Right cardiac atrium (tissue), 5 donors: ENCODE measurements at places on chromosomes 6 and 20. TPM values are rescaled to one million over a fixed set of nuclear protein-coding genes. Genes with fewer than 3 reads are reported as not detected.

DDX39B gene
- polyA plus RNA-seq = 145 TPM

ZBTB12 gene
- polyA plus RNA-seq = 2.4 TPM

MYLIP gene
- polyA plus RNA-seq = 13.0 TPM

NOTCH4 gene
- polyA plus RNA-seq = 33.5 TPM

TRAPPC3L gene
- polyA plus RNA-seq = 0.18 TPM

SLC26A8 gene
- polyA plus RNA-seq = not detected

SLC12A5 gene
- 6.6 TPM for polyA plus RNA-seq

DNA sequence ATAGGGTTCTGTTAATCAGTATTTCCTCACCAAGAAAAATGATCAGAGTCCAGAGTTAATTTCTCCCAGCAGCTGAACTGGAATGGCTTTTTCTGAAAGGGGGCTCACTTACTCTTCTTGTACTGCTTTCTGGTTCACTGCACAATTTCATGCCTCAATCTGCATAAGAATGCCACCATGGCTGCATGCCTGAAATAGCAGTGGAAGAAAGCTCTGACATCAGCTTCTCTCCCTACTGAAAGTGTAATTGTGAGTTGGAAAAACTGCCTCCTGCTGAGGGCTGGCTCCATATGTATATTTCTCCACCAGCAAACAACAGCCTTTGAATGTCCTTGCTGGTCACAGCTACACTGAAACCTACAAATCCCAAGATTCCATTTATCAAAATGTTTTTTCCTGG is 1027.2 kb upstream of the GJE1 start:
- DNase-seq = no peak

DNA sequence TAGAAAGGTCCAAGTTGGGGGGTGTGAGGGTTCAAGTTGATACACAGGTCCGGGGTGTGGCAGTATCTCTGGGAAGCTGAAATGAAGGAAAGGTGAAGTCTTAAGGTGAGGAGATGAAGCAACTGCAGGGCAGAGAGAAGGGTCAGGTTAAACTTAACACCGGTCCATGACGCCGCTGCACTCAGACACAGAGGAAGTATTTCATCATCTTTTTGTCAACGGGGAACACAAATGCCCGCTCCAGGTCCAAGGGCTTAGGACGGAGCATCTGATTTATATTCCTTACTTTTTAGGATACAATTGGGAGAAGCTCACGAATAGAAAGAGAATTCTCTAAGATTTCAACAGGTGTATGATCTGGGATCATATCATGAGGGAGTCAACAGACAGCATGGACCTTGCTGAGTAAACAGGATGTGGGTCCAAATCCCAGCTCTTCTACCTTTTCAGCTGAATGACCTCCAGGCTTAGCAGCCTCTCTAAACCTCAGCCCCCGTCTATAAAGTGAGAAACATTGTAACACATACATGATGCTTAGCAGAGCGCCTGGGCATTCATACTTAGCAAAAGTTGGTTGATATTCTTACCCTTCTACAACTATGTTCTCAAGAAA is 197.5 kb downstream of the ATXN1 start:
- DNase-seq = no peak

- no peak for DNase-seq
These were observed 13.8 kb upstream of the RNF8 start for GRCh38 chr6:37339741-37340638.

- no peak for DNase-seq
These were observed 3.2 kb upstream of the RWDD1 start for GRCh38 chr6:116568111-116568510.

- no peak for DNase-seq
These were observed 116.6 kb downstream of the FOXC1 start for GRCh38 chr6:1726341-1726768.

DNA sequence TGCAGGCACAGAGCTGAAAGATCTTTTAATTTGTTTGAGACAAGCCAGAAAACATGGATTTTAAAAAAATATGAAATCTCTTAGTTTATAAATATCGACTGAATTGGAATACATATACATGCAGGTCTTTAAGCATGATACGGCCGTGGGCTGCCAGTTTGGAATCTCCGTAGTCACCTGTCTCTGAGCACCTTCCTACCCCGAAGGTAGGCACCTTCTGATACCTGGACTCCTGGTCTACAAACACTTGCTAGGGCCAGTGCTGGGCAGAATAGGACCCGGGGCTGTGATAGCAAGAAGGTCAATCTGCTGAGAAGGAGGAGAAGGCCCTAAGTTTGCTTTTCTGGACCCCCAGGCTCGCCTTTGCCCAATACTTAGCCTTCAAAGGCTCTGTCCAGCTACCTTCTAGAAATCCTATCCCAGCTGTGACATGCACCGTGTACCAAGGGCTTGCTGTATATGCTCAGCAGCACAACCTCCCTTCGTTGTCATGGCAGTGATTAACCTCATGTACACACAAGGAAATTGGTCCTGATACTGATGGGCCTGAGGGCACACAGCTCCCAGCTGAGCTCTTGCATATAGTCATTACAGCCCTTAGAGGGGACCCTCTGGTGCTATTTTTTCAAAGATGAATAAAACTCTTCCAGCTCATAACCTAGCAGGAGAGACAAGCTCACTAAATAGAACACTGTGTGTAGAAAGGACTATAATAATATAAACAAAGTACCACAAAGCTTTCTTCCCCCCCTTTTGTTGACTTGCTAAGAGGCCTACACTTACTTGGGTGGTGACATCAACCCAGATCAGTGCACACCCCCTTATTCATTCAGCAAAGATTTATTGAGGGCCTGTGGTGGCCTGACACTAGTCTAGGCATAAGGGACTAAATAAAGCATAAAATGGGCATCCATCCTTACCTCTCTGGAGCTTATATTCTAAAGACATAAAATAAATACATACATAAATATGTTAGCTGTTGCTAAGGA is 17.7 kb downstream of the SNPH start:
- no peak for DNase-seq

DNA sequence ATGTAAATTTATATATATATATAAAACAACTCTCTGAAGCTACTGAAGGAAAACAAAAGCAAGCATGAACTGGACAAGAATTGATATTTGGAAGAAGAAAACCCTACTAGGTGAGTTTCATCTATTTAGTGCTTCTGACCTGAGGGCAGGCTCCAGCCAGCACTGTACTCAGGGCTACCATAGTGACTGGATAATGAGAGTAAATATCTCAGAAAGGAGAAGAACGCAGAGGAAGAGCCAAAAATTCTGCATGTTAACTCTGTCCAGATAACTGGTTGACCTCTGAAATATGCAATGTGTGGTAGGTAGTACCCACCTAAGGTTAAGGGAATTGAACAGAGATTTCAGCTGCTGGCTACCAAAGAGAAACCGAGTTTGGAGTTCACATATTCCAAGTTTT is 41.4 kb upstream of the CCN2 start:
- no peak for DNase-seq

DNA sequence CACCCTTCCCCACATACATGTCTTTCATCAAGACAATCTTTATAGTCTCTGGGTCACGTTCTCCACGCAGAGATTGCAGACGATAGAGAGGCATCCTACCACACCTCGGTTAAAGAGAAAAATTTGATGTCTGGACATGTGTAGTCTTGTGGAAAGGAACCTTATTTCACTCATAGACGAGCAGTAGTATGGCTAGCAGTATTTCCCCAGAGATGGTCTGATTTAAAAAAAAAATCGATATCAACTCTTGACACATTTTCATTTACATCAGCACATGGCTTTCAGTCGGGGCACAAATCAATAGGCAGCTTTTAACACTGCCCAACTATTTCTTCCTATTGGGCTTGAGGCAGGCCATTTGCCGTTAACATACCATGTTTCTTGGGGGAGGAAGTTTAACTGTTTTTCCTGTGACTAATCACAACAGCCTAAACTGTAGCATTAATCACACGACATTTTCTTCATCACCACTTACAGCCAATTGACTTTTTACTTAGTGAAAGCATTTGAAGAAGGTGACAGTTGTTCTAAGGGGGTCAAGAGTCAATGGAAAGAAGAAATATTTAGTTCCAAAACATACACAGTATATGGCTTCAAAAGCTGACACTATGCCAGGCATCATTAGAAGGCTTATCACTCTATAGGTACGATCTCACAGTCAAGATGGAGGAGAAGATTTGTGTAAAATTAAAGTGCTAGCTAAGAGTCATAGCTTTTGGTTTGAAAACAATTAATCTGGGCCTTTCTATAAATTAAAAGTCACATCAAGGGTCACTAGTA is 129.5 kb upstream of the HDAC2 start:
- no peak for DNase-seq

GRCh38 chr6:16055852-16056251 is 73.0 kb upstream of the MYLIP start:
- DNase-seq = no peak

DNA sequence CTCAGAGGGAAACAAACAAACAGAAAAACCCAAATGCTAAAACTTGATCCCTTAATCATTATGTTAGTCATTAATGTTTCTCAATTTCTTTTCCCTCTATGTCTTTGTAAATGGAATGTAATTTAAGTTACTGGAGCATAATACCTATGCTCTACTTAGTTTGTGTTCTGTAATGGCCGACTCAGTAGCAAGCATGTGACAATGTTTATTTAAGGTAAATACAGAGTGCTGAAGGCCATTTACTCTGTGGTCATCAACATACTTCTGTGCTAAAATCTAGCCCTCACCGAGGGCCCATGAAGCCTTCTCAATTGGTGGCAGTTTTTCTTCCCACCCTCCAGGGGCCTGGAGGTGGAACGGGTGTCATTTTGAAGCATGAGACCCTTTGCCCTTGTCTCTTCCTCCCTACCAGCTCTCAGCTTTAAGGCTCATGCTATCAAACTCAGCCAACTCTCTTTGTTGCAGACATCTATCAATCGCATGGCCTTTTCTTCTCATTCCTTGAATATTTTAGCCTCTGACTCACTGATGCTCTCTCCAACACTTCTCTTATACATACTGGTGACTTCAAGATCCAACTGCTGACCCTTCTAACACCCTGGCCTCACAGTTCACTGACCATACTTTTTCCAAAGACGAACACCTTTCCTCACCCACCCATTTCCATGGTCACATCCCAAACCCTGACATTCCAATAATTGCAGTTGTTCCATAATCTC is 48.2 kb downstream of the STX7 start:
- DNase-seq = no peak

DNA sequence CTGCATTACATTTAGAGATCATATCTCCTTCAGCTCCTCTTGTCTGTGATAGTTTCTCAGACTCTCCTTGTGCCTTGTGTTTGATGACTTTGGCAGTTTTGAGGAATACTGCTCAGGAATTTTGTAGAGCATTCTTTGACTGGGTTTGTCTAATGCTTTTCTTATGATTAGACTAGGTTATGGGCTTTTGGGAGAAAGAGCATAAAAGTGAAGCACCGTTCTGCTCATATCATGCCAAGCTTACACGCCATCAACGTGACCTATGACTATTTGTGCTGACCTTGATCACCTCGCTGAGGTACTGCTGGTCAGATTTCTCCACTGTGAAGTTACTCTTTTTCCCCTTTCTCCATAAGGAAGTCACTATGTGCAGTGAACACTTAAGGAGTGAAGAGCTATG is 256.0 kb downstream of the LY86 start:
- DNase-seq = no peak

DNA sequence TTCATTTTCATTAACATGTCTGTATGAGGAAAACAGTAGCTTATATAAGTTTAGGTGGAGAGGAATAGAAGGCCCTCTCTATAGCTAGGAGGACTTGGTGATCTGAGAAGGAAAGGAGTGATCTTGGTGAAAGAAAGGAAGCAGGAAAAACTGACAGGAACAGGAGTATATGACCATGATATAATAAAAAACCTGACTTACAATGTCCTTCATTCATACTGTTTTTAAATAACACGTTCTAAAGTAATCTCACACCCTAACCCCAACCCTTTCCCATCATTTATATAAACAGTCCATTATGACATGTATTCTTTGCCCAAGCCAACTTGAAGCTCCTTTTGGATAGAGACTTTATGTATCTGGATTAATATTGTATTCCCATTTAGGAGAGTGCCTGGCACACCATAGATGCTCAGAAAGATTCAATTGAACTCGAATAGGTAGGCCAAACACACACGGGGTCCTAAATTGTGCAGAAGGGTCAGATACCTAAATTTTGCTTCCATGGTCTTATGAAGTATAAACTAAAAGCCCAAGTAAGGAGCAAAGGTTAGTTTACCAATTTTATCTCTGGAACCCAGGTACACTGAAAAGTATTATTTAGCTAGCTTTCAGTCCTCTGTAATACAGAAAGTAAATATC is 75.9 kb downstream of the OR2B2 start:
- DNase-seq = no peak

DNA sequence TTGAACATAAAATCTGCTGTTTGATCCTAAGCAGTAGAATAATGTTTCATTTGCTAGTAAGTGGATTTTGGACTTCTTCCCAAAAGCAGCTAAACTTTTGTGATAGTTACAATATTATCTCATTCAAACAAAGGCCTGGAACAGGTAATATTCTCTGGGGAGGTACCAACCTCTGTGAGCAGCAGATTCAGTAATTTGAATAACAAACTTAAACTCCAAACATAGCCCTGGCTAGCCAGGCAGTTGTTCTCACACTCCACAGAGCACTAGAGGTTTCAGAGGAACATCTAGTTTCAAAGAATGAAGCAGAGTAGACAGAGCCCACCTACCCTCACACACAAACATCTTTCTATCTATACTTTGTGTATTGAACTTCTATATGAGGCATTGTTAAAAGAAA is 40.9 kb downstream of the LGSN start:
- no peak for DNase-seq

DNA sequence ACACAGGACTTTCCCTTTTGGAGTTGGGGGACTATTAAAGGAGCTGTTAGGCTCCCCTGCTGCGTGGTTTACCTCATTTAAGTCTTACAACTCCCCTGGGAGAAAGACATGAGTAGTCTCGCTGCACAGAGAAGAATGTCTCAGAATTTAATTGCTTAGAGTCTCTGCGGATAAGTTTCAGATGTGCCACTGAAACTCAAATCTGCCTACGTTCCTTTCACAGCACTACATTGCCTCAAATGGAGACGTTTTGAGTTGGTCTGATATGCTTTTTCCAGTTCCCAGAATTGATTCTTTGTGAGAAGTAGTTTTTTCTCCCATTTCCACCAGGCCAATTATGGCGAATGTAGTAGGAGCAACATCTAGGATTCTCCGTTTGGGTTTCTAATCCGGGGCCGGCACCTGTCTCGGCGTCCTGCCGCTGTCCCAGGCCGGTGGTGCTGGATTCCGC is 532 bp upstream of the SLC35F1 start:
- DNase-seq = no peak

DNA sequence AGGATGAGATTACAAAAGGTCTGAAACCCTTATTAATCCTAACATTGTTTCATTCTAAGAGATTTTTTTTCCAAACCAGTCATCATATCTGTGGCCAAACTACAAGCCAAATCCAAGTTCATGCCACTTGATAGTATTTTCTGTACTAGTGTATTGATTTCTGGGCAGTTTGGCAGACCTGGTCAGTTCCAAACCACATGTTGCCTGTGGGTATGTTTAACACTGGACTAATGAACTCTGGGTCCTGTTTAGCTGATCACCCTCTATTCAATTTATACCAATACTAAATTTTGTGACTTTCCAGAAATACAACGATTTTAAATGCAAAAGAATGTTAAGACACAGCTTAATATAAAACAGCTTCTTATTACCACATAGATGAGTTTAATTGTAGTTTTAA is 24.0 kb downstream of the TBX18 start:
- no peak for DNase-seq
